ENCODE measurements at places on chromosomes 6 and 20.
A peak's percentile ranks its signal among the peaks of the same experiment; 100 is the strongest.

GRCh38 chr20:55354720-55355119 is 650.6 kb downstream of the CBLN4 start:
- no peak for DNase-seq

DNA sequence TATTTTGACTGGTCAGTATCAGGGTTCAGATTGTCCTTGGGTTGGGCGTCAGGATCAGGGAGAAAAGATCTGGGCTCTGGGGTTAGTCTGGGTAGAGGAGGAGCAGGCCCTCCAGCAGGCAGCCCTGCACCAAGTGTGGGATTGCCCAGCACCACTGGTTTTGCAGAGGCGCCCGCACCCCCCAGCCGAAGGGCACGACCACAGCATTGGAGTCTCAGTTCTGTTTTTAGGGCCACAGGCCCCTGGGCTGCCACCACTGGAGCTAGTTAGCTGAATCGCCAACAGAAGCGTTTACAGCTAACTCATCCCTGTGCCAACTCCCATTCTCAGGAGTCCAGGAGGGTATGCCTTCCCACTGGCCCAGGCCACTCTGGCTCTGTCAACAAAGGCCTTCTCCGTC is 84.2 kb downstream of the TCP11 start:
- DNase-seq, result no peak

DNA sequence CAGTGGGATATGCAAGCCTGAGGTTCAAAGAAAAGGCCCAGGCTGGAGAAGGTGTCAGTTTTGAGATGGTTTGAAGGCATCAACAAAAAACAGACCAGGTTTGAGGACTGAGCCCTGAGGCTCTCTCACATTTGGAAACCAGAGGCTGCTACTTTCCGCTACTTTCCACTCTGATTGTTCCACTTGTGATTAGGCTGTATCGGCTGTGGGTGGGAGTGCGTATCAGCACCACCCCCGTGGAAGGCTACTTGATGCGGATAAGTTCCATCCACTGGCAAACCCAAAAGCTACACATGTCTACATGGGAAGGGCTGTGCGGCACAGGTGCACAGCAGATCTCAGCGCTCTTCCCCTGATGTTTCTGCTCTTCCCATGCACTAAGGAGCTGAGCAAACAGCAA is 198.7 kb downstream of the GMPR start:
- DNase-seq, result no peak

GRCh38 chr6:37910998-37911397 is 91.5 kb downstream of the ZFAND3 start:
- no peak for DNase-seq

DNA sequence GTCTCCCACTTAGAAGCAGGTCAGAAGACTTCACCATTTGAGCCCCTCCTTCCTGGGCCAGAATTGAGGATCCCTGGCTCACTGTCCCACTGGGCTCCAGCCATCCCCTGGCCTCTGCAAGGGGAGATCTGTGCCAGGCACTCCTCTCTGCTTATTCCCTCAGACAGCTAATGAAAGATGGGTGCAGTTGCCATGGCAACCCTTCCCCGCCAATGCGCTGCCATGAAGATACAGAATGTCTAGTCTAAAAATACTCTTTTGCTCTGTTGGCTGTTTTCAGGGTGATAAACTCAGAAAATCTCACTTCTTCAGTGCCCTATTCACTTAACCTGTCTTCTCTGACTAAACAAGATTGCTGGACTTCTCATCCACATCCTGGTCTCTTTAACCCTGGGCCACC is 13.6 kb upstream of the TTLL2 start:
- DNase-seq, result no peak

GRCh38 chr6:51792273-51793030 is 295.0 kb downstream of the PKHD1 start:
- DNase-seq, result no peak

GRCh38 chr20:34452281-34452982 is 63.8 kb upstream of the DYNLRB1 start:
- DNase-seq, result no peak

DNA sequence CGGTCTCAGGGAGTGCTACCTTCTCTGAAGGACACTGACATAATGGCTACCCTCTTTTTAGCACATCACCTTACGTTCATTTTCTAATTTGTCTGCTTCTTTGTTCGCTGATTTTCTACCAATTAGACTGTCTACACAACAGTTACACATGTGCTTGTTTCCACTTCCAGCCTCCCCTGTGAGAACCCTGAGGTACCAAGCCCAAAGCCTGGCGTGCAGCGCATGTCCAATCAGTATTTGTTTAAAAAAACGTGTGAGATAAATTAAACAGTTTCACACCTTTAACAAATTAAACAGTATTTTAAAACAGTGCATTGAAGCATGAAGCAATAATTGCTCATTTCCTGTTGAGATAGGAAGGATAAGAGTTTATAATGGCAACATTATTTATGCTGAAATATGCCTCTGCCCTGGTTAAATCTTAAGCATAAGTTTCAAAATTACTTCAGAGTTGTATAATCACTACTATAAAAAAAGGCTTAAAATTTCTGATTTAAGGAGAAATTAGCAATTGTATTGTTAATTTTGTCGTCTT is 88.9 kb downstream of the MAP3K5 start:
- no peak for DNase-seq

DNA sequence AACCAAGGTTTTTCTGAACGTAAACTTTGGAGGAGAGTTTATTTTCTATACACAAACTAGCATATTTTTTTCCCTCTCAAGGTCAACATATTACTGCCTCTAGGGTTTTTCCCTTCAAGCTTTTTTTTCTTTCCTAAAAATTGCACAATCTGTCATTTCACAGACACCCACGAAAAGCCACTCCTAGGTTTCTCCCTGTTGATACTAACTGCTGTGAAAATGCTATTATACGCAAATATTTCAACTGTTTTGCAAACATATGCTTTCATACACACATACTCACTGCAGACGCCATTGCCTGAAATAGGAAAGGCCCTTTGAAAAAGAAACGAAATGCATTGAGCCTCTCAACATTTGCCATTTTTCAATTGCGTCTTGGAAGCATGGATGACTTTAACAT is 333.0 kb downstream of the CD83 start:
- no peak for DNase-seq

- no peak for DNase-seq
Measured at GRCh38 chr6:109738255-109738654, 47.2 kb downstream of the FIG4 start.

GRCh38 chr6:25774120-25774715 is 19.7 kb downstream of the SLC17A4 start:
- DNase-seq, result no peak

- DNase-seq, result peak; percentile 71
Measured at GRCh38 chr6:161748535-161749416, 474.9 kb upstream of the AGPAT4 start.

DNA sequence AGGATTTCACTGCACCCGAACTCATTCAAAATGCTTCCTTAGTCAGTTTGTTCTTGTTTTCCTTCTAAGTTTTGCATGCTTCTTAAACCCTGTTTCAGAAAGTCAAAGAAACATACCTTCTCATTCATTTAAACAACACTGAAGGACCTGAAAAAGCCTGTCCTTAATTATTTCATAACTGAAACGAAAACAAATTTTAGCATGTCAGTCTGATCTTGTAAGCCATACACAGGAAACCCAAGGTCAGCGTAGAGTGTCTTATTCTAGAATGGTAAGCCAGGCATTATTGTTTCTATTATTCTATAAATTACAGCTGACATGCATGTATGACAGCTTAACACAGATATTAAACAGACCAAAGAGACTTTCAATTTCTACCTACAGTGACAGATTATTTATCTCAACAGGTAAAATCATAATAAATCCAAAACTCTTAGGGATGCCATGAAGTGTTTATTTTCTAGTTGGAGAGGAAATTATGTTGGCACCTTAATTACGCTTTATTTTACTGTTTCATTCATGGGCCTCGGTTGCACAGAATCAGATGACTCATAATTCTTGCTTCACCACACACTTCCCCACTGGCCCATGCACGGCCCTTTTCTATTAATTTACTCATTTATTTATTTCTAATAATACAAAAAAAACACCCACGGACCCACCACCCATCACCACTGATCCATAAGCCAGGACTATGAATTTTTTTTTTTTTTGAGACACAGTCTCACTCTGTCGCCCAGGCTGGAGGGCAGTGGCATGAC is 39.3 kb upstream of the DUSP22 start:
- no peak for DNase-seq

DNA sequence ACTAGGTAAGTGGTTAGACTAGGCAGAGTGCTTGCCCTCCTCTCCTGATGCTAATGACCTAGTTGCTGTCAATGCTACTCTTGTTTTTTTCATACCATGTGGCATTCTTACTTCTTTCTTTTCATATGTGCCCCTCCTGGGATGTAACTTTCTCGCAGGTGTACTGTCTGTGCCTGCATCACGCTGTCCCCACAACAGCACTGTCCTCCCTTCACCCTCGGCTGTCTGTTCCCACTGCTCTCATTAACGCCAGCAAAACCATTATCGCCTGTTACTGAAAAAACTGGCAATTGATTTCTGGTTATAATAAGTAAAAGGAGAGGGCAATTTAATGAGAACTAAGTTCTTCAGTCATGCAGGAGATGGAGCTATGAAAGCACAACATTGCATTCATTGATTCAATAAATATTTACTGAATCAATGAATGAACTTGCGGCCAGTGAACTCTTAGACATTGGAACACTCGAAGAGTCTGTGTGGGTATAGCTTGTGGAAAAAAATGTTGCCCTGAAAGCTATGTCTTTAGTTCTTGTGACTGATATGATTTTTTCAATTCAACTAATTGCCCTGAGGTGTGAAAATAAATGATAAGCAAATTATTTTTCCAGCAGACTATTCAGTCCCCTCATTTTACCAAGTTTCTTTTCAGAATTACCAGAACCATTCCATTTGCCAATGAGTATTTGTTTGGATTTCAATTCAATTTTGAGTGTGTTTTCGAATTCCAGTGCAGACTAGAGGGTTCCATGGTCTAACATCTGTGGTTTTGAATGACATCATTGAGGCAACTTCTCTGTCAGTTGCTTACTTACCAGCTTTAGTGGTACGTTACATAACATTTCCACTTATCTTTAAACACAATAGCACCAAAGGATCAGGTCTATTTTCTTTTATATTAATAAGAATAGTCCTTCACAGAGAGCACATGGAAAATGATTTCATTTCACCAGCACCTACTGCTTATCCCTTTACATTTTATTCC is 2.1 kb downstream of the SLC17A4 start:
- no peak for DNase-seq

DNA sequence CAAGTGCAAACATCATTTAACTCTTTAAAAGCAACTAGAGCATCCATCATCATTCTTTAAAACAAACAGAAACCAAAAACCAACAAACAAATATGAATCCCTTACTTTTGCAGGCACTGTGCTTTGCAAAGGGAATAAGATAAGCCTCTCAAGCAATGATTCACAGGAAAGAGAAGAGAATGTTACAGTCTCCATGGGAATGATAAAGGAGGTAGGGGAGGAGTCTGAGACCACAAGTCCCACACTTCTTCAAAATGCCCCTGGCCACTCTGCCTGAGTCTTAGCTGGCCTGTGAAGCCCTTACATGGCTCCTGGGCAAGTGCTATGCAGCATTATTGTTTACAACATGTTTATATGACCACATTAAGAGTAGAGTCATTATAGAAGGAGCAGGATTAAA is 257.7 kb upstream of the MARCKS start:
- DNase-seq, result no peak

GRCh38 chr6:80508885-80509630 is 402.6 kb downstream of the BCKDHB start:
- no peak for DNase-seq

DNA sequence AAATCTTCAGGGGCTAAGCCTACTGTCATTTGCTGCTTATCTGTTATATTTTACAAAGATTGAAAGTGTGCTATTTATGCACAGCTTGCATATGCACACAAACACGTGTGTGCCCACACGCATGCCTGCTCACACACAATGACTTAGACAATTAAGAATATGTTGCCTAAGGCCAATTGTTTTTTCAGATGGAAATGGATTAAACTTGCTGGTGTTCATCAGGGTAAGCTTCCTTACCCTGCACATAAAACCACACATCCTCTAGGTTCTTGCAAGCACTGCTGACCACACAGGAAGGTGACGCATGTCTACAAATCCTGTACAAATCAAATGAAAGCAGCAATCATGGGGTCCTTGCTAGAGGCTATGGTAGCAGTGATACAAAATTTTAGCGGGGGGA is 58.4 kb downstream of the GJA10 start:
- no peak for DNase-seq

Measured in activated CD8-positive, alpha-beta memory T cell treated with anti-CD3 and anti-CD28 coated beads, Interleukin-2, amount 50 U/mL, for 48 hours (primary cell).